Naive thymus-derived CD8-positive, alpha-beta T cell (primary cell): ENCODE measurements at places on chromosomes 7 and 10.

GRCh38 chr10:54559498-54559897 lies 241.5 kb downstream of the PCDH15 start:
- DNase-seq, result no peak

GRCh38 chr7:91916051-91916440 lies 24.6 kb upstream of the AKAP9 start:
- no peak for DNase-seq

DNA sequence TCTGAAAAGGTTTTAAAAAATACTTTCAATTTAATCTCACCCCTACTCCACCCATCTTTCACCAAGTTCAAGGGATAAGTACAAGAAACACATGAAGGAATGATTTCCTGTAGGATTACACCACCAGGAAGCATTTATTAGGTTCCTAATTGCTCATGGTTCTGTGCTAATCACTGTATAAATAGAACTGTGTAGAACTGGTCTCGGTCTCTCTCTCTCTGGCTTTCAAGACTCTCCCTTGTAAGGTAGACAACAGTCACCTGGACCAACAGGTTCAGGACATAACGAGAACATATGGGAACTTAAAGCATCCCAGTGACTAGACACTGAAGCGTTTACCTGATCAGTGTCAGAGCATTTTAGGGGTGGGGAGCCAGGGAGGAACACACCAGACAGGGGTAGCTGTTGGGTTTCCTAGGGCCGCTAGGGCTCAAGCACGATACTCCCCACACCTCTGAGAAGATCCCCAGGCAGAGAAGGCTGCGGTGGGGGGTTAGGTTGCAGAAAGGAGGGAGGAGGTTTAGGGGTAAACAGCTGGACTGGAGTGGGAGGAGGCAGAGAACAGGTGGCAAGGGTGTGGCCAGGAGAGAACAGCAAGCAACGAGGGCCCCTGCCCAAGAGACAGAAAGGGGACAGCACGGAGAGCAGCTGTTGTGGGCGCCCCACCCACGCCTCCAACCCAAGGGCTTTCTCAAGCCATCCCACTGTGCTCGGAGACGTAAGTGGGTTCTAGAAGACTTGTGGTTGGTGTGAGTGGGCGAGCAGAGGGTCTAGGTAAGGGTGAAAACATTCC lies 52.5 kb upstream of the USP6NL start:
- DNase-seq, result no peak

- DNase-seq, result peak; percentile 56
These were observed 107.9 kb downstream of the PDGFA start for GRCh38 chr7:411677-412312.

DNA sequence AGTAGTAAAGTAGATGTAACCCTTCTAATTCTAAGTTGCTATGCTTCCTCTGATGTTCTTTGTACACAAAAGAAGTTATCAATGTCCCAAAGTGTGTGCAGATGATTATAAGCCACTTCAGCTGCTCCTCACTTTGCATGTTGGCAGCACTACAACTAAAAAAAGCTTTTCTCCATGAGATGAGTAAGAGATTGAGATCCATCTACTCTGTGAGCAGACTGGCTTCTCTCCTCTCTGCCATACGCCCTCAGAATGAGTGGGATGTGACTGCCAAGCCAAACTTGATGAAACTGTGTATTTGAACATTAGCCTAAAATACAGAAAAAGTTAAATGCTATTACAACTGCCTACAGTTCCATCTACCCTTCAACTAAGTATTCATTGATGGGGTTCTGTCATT lies 102.9 kb upstream of the ETV1 start:
- DNase-seq, result no peak

DNA sequence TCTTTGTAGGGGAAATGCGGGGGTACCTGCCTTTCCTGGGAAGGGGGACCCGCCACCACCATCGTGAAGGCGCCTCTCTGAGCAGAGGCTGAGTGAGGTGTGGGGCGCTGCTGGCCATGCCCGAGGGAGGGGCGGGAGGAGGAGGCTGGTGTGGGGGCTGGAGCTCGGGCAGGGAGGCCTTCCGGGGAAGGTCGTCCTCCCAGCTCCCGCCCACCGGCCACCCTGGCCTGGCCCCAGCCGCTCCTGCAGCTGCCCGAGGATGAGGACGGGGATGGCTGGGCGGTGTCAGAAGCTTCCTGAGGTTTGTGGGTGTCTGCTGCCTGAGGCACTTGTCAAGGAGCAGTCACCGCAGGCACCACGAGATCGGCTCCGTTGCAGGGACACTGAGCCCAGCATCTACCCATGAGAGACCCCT lies 11.4 kb downstream of the PWWP2B start:
- DNase-seq, result no peak

- DNase-seq, result peak; percentile 71
These were observed at the start of gene TSPAN14 for GRCh38 chr10:80453842-80454512. TSS of gene TSPAN14 (plus strand) at chr10:80454310. CDS start at chr10:80489234, 34,924 bp downstream.

GRCh38 chr7:37248396-37248861 lies 200.2 kb downstream of the ELMO1 start:
- DNase-seq, result no peak

DNA sequence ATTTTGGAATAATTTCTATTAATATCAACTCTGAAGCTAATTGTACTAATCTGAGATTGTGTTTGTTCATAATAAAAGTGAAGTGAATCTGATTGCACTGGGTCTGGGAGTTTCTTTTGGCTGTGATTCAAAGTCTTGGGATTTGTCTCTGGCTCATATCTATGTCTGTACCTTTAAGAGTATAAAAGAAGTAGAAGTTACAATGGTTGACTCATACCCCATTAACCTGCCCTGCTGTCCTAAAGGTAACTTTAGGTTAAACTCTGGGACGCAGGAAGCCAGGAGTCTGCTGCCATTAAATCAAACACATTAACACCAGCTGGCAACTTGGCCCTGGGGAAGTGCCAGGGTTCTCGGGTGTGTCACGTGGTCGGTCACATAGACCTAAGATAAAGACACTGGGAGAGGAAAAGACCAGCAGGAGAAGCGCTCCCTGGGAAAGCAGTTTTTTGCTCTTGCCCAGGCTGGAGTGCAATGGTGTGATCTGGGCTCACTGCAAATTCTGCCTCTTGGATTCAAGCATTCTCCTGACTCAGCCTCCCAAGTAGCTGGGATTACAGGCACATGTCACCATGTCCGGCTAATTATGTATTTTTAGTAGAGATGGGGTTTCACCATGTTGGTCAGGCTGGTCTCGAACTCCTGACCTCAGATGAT lies 17.8 kb downstream of the SCD start:
- no peak for DNase-seq

DNA sequence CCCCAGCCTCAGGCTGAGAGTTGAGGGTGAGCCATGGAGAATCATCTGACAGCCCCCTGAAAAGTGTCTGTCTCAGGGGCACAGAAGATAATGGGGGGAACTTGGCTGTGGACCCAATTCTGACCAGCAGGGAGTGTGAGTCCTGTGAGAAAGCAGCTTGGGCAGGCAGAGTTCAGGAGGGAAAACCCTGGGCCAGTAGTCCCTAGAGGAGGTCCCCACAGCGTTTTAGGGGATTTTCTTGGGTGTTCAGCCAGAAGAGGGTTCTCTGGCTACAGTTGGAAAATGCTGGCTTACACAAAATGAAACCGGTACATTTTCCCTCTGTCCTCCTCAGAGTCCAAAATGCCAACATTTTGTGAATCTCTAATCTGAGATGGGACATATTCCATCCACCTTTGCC lies 35.8 kb upstream of the TRIM8 start:
- no peak for DNase-seq

DNA sequence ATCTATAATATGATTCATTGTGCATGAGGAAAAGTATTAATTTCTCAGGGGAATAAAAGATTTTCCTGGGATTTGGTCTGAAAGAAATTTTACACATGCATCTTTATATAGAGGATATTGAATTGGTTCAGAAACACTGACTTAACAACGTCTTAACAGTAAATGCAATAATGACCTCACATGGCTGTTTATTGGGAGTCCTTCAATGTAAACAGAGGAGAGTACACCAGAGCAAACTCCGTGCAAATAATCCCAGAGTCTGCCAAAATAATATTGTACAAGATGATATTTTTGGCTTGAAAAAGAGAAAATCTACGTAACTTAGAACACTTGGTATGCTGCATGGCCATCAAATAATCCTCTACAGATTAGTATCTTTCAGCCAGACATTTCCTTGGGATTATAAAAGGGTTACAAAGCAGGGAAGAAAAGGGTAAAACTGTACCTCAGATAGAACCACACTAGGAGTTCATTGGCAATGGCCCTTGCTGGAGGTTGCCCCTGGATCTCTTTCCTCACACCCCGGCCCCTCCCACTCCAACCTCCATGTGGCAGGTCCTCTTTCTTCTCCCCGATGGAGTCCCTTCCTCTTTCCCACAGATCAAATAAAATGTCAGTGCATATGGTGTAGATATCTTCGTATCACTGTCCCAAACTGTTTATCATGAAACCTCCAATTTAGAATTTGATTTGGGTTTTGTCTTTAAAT lies 196.4 kb downstream of the EVX1 start:
- no peak for DNase-seq

- no peak for DNase-seq
These were observed 582.8 kb downstream of the TCERG1L start for GRCh38 chr10:130728531-130729215.

GRCh38 chr7:26153823-26154783 lies 2.1 kb downstream of the NFE2L3 start:
- no peak for DNase-seq

GRCh38 chr10:28370107-28370835 lies 67.4 kb upstream of the MPP7 start:
- DNase-seq, result no peak

DNA sequence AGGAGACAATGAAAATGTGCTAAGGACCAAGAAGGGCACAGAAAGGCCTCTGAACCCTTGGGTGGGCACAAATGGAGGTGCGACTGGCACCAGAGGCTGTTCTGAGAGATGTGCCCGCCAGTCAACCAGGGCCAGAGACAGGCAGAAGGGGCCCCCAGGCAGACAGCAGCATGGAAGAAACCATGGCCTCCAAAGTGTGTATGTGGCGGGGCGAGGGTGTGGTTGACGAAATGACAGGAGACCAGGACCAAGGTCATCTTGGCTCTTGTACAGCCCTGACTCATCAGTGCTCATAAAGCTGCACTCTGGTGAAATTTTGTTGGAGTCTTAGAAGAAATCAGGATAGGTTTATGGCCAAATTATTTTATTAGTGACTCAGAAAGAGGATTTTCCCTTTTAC lies 4.0 kb upstream of the MRPS24 start:
- DNase-seq, result no peak

DNA sequence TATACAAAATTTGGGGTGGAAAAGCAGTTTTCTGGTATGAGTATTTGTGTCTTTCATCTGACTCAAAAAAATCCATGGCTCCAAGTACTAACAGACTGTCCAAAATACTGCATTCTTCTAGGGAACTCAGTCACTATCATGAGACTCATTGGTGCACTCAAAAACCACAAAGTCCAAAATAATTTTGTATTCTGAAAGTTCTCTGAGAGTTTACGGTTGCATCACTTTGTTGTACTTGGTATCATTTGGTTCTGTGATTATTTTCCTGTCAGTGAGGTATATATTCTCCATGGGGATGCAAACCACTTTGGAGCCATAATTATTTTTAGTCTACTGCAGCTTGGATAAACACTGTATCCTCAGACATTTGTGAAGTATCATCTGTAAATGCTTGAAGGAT lies 28.0 kb upstream of the CABCOCO1 start:
- DNase-seq, result no peak

- no peak for DNase-seq
These were observed 82.6 kb downstream of the NEURL1 start for GRCh38 chr10:103576076-103576471.

- DNase-seq, result no peak
These were observed 145.6 kb upstream of the FAM20C start for GRCh38 chr7:46830-47140.
